ENCODE measurements at places on chromosomes 7 and 10.

GRCh38 chr10:88661018-88661417, 3.2 kb upstream of the LIPF start:
- no peak for DNase-seq

- no peak for DNase-seq
These were observed 404.5 kb downstream of the INHBA start for GRCh38 chr7:41298409-41298808.

DNA sequence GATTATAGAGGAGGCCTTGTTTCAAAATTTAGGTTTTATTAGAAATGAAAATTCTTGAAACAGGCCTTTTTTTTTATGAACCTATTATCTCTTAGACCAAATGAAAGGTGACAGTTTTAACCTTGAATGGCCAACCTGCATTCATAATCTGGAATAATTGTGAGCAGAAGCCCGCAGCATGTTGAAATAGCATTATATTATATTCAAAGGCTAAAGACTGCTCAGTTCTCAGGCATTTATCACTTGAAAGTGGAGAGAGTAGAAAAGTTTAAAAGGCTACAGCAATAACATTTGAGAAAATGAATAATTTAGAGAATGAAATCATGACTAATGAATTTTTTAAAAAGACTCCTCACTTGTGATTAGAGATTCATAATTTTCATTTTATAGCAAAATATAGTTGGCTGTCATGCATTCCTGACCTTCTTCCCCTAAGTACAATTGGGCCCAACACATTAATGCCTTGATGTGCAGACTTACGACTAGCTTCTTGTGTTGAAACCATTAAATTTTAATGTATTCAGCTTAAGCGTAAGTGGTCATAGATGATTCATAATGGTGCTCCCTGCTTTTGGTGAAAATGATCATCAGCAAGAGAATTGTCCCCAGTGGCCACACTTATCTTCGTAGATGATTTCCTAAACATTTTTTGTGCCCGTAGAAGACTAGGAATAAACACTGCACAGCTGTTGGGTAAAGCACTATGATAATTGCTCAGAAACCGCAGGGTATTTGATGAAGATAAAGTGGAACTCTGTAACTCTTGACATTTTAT, 346.6 kb upstream of the BMPER start:
- no peak for DNase-seq

DNA sequence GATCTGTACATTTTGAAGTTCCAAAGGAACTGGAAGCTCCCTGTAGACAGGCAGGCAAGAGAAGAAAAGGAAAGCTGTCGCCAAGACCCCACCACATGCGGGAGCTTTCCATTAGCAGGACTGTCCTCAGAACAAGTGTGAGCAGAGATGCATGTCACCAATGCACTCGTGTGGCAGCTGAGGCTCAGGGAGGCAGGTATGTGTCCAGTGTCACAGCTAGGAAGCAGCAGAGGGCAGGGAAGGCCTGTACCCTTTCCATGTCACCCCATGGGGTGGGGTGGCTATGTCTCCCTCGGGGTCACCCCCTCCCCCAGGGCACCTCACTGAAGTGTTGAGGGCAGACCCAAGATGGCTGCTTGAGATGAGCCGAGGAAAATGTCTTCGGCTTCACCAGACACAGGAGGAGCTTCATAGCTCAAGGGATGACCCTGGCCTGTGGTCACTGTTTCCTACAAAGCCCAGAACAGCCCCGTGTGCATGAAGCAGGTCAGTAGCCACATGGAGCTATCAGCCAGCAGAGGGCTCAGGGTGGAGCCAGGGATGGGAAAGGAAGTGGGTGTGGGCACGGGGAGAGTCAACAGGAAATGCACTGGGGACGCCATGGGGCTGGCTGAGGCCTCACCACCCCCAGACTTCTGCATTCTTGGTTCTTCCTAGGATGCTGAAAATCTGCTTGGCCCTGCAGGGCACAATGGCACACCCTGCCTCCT, 96.6 kb downstream of the FAM53B start:
- peak; percentile 33 for DNase-seq

DNA sequence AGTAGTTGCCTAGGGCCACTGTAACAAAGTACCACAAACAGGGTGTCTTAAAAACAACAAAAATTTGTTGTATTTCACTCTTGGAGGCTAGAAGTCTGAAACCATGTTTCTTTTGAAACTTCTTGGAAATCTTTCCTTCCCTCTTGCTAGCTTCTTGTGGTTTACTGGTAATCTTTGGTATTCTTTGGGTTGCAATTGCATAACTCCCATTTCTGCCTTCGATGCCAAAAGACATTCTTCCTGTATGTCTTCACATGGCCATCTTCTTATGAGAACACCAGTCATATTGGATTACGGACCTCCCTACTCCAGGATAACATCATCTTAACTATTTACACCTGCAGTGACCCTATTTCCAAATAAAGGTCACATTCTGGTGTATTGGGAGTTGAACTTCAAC, 357.4 kb downstream of the PPP1R3A start:
- DNase-seq = no peak

DNA sequence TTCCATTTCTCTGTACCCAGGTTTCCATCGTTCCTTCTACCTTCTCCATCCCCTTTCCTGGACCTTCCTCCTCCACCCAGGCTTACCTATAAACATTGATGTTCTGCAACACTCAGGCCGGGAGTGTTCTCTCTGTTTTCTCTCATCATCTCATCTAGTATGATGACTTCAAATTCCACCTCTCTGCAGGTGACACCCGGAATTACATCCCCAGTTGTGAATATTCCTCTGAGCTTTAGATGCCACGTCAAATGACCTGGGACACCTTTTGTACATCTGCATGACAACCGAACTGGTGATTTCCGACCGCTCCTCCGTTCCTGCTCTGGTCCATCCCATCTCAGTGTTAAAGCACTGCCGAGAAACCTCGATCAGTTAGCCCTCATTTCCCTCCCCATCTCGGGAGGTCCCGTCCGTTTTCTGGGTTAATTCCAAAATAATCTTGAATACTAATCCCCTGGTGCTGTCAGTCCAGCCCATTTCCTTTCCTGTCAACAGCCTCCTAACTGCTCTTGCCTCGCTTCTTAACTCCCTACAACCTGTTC, 76.7 kb upstream of the SAMD8 start:
- no peak for DNase-seq

DNA sequence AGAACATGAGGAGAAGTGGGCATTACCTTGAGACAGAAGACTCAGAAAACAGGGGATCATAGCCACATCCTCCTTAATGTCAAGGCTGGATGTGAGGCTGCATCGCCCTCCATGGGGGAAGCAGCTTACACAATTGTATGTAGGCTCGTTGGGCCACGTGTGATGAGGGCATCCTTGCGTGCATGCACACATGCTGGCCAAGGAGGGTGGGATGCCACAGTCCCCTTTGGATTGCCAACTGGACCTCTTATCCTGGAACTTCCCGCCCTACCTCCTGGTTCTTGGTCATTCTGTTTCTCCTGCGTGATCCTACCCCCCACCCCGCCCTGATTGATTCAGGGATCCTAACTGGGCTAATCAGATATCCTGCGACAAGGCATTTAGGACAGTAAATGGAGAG, 102.0 kb downstream of the PRKAG2 start:
- DNase-seq = no peak

- DNase-seq = no peak
These were observed 11.2 kb upstream of the ZNF485 start for GRCh38 chr10:43594944-43595589.

GRCh38 chr7:35519971-35520809, 174.7 kb downstream of the HERPUD2 start:
- no peak for DNase-seq

DNA sequence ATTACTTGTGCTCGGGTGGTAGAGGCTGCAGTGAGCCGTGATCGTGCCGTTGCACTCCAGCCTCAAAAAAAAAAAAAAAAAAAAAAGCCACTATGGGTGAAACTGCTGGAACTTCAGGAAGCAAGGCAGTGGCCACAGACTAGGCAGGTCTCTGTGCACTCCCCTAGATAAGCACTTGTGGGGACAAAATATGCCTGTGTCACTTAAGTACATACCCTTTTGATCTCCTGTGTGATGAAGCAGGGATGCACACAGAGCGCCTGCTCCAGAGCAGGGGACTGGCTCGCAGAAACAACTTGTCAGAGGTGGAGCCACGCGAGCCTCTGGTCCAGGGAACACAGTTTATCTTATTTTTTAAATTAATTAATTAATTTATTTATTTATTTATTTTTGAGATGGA, 42.9 kb upstream of the PSAP start:
- no peak for DNase-seq

DNA sequence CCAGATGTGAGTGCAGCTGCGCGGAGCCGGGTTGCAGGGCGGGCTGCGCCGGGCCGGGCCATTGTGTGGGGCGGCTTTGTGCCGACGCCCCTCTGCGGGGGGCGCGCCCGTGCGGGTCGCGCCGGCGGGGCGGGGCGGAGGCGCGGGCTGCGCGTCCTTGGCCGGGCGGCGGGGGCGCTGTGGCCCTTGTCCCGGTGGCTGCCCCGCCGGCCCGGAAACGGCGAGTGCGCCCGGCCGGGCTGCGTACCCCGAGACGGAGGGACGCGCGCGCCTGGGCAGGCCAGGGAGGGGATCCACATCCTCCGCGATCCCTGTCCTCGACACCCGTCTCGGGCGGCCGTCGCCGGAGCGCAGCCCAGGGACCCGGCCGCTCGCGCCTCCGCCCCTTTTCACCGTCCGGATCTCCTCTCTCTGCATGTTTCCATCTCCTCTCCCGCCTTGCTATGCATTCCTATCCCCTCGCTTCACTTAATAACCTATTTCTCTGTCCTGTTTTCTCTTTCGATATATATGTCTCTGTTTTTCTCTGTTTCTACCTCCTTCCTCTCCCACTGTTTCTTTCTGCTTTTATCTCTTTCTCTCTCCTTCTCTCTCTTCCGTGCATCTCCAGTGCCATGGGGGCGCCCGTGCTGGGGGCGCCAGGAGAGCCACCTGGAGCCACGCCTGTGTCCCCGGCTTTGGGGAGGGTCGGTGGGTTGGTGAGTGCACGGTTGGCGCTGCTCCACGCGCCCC, 765 bp downstream of the PFKFB3 start:
- no peak for DNase-seq

GRCh38 chr10:538895-539294, 150.6 kb downstream of the DIP2C start:
- no peak for DNase-seq

- no peak for DNase-seq
These were observed 97.6 kb downstream of the SUGCT start for GRCh38 chr7:40232242-40232893.

- DNase-seq = no peak
These were observed 252.4 kb upstream of the GHITM start for GRCh38 chr10:83886871-83887270.

DNA sequence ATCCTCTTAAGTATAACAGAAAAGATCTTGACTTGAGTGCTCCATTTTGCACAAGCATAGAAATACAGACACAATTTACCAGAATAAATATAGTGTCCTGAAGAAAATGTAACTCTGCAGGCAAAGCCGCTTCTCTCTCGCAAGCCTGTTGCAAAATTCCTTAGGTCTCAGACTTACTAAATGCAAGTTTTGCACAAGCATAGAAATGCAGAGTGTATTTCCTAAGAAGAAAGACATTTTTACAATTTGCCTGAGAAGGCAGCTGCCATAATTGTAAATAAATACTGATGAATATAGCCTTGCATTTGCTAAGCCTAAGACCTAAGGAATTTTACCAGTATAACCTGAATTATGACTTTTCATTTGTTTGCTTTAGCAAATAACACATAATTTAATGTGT, 67.1 kb downstream of the AGMO start:
- DNase-seq = no peak

GRCh38 chr7:90586091-90586490, 10.0 kb upstream of the CDK14 start:
- no peak for DNase-seq

- no peak for DNase-seq
These were observed 6.2 kb downstream of the MCM10 start for GRCh38 chr10:13167568-13167967.

- DNase-seq = no peak
These were observed 488.5 kb downstream of the LRMDA start for GRCh38 chr10:75919913-75920312.

DNA sequence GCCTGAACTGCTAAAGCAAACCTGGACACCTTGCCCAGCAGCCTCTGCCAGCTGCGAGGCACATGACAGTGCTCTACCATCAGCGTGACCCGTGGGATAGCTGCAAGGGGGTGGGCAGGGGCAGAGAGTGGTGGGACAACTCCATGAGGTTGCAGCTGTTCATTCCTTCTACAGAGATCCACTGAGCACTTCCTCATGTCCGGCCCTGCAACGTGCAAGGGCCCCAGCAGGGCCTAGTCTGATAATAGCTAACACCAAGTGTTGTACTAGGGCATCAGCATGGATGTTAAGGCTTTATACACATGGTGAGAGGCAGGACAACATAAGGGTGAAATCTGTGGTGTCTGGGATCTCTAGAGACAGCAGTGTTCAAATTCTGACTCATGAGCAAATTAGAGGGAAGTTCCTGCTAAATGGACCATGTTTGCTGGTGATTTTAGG, 14.3 kb downstream of the NOD1 start:
- no peak for DNase-seq
